ENCODE measurements at places on chromosomes 5 and 9.

GRCh38 chr9:74556685-74557084, 59.5 kb downstream of the RORB start:
- no peak for DNase-seq

- DNase-seq: no peak
Measured at GRCh38 chr5:61290791-61291210, 41.3 kb upstream of the ZSWIM6 start.

GRCh38 chr5:118598311-118598710, 390.0 kb downstream of the DTWD2 start:
- no peak for DNase-seq

DNA sequence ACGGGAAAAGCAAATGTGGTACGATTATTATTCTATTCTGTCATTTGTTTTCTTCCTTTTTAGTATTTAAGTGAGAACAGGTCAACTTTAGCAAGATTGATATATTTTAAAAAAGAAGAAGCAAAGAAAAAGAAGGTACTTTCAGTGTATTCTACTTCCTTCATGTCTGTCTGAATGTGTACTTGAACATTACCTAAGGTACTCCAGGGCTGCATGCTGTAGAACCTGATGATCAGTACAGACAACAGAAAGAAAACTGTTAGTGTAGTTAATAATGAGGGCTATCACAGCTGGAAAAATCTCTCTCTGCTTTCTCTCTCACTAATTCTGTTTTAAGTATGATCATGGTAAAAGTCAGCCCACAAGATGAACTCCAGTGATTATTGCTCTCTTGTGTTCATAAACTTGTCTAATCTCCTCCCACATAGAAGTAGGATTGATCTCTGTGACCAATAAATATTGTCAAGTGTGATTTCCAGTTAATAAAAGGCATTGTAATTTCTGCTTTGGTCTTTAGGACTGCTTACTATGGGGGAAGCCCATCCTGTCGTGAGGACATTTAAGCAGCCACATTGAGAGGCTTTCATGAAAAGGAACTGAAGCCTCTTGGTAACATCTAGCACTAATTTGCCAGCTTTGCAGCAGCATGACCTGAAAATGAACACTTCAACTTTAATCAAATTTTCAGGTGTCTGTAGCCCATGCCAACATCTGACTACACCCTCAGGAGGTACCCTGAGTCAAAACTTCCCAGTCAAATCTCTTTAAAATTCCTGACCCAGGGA, 864.0 kb upstream of the ACO1 start:
- no peak for DNase-seq

DNA sequence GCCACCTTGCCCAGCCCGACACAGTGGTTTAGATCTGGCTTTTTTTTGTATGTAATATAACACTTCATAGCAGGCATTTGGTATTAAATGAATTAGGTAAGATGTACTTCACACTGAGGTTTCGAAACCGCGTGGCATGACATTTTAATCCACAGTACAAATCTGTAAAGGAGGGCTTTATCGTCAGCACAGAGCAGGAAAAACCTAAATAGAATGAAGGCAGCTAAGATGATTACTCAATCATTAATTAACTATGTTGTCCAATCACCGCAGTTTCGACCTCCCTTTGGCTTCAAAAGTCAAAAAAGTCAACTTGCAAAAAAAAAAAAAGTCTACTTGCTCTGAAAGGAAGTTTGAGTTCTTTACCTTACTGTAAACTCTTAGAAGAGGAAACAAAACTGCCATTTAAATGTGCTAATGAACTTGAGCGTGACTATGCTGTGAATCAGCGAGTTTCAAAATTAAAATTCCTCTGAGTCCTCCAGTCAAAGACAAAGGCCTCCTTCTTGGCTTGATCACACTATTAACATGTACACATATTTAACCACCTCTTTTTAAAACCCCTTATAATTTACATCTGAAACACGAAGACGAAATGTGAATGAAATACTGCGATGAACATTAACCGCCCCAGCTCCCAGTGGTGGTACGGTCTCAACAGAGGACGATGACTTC, 698 bp upstream of the SEC24A start:
- DNase-seq: peak; percentile 32

- DNase-seq: no peak
Measured at GRCh38 chr9:108709997-108710396, 145.8 kb downstream of the ACTL7B start.

DNA sequence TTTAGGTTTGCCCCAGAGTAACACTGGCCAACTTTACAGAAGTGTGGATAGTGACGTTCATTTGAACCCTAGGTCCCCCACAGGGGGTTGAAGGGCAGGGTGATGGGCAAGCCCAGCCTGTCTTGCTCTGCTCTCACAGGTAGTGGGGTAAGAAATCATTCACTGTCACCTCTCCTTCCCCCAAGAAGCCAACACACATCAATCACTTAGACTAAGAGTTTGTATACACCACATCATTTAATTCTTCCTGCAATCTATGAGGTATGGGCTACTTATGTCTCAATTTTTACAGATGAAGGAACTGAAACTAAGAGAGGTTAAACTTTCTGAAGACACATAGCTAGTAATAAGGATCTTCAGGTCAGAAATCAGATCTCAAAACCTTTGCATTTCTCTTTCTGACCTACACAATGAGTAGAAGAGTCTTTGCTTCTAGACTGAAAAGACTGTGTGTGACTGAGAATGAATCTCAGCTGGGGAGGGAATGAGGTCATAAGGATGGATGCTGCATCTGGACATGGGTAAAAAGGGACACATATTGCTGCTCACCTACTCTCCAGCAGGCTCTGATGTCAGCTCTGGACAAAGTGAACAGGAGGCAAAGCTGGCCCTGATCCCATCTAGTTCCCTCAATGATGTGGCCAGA, 81.0 kb upstream of the EQTN start:
- DNase-seq: no peak

- no peak for DNase-seq
Measured at GRCh38 chr5:171625646-171626045, 160.0 kb upstream of the SMIM23 start.

DNA sequence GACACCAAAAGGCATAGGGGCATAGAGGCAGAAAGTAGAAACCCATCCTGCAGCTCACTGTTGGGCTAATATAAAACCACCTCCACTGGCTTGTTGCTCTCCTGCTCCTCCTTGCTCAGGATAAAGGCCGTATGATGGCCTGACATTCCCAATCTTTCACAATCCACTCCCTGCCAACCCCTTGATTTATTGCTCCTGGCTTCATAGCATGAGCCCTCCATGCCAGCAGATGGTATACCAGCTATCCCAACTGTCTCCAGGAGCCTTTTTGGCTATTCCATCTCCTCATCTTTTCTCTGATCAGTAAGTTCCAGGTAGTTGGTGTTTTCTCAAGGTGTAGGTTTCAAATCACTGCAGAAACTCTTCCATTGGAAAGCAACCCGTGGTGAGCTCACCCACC, 128.8 kb downstream of the EGFLAM start:
- no peak for DNase-seq

DNA sequence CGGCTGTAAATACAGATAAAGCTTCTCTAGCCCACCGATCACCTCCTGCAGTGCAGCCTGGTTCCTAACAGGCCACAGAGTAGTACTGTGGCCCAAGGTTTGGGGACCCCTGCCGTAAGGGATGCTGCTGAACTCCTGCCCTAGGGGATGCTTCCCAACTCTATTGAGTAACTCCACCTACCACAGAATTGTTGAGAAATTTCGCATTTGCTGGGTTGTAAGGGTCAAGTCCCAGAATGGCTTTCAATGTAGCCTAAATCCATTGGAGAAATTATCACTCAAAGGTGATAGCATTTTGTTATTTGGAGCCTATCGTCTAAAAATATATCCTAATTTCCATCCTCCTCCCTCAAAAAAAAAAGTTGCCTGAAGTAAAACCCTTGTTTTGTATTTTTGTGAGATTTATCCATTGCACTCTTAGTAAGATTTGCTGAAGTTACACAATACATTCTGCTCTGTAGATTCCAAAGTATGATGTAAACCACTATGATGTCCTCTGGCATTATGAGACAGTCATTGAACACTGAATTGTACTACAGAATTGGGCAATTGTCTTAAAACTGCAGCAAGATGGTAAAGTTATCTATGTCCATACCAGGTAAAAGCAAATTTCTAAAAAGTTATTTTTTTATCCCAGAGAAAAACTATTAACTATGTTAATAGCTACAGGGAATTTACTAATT, 14.0 kb downstream of the ACTBL2 start:
- DNase-seq: no peak

DNA sequence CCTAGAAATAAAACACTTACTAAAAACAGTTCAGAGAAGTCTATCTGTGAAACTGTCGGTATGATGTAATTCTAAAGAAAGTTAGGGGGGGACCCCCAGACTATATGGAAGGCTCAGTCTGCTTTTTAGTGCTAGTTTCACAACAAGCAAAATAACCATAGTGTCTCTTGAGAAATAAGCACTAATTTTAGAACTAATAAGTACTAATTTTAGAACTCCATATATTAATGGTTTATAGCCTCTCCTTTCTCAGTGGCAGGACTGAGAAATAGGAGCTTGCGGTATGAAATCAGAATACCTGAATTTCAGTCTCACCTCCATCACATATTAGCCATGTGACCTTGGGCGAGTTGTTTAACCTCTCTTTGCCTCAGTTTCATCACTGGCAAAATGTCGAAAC, 1.4 kb upstream of the PHF24 start:
- DNase-seq: no peak

DNA sequence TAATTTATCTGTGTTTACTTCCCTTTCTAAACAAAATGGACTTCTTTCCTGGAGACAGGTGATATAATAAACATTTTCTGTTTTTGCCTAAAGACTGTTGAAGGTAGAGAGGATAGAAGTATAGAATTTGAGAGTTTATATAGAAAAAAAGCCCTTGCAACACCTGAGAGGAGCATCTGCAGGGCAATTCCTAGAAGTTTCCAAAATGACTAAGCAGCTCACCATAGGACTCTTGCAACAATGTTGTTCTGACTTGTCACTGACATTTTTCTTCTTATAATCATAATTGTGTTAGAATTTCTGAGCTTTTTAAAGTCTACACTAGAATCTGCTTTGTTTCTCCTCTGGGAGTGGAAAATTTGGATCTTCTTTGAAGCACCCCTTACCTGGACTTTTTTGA, 216.8 kb downstream of the TUSC1 start:
- no peak for DNase-seq

GRCh38 chr5:81023261-81023970, 63.3 kb downstream of the RASGRF2 start:
- DNase-seq: no peak

DNA sequence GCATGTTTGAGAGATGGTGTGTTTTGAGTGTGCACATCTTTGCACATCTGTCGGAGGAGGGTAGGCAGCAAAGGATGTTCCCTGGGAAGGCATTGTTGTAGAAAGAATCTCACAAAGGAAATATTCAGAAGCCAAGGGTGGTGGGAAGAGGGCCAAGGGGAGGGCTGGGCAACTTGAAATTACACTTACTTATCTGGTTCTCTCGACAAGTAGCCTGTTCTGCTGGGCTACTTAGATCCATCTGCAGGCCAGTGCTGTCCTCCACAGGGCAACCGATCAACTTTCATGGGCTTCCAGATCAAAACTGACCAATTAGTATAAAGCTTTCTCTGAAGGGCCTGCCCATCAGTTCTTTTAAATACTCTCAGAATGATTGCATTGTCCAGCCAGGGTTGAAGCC, 495.2 kb downstream of the GADD45G start:
- no peak for DNase-seq

DNA sequence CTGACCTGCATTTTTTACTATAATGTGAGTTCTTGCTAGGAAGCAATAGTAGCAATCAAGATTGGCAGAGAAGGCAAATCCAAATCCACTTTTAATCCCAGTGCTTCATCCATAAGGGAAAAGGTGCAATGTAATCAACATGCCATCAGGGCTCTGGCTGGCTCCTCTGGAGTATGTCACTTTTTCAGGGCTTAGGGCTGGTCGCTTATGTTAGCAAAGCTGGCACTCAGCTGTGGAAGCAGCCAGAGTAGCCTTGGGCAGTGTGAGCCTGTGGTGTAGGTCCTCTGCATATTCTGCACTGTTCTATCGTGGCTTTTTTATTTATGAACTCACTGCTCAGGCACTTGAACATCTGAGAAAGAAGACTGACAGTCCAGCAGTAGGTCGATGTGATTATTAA, 16.1 kb downstream of the ACTBL2 start:
- DNase-seq: no peak

GRCh38 chr9:34400686-34401602, 24.2 kb upstream of the MYORG start:
- DNase-seq: no peak

DNA sequence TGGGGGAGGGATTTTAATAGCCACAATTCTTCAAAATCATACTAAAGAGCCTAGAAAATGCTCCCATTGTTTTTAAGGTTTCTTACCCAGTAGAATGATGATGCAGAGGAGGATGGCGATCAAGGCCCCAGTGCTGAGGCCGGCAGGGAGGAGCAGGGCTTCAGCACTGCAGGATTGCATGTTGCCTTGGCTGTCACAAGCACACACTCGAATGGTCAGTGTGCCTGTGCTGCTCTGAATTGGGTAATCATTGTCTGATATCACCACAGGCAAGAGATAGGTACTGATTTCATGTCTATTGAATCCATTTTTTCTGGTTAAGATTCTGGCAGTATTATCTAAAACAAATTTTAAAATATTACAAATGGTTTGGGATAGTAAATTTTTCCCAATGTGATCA, 153.3 kb downstream of the CDH10 start:
- no peak for DNase-seq

DNA sequence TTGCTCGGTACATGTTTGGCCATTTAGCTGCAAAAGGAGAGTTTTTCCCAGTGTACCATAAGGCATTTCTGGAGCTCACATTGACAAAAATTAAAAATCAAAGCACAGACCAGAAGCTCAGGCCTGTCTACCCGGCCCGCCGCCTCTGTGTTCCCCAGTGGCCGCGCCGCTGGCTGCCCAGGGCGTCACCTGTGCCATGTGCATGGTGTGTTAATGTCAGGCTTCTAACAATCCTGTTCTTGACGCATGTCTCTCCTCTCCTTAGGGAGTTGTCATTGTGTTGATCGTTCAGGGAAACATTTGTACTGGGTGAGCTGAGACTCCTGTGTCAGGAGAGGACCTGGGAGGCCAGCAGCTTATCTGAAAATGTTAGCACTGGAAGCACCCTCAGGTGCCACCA, 9.6 kb upstream of the NTNG2 start:
- no peak for DNase-seq

DNA sequence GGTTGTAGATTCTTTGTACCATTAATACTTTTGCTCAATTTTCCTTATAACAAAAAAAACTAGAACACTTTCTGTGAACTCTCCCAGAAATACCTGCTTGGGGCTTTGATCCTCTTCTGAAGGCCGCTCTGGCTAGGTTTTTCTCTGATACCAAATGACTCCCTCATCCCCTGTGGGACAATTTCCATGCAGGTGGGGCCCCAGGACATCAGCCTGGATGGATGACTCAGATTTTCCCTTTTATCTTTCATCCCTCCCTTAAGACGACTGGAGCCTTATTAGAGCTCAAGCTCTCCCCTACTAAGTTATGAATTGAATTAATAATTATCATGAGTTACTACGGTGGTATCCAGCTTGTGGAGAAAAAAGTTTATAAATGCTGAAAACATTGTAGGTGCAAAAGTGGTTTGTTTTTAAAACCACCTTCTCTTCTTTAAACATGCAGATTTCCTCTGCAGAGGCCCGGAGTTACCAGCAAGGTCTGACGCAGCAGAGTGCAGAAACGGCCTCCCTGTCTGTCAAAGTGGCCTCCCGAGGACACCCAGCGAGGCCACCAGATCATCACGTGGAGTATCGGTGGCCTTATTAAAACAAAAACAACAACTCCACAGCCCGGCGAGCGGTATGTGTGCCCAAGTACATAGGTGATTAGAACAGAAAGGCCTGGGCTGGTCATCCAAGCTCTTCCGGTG, 50.8 kb upstream of the IRX4 start:
- DNase-seq: no peak

GRCh38 chr9:111740739-111741138, 54.0 kb downstream of the SHOC1 start:
- no peak for DNase-seq
